Cardiac septum (tissue), 1 donor: ENCODE measurements at places on chromosomes 1 and 21.
A peak's percentile ranks its signal among the peaks of the same experiment; 100 is the strongest.

DNA sequence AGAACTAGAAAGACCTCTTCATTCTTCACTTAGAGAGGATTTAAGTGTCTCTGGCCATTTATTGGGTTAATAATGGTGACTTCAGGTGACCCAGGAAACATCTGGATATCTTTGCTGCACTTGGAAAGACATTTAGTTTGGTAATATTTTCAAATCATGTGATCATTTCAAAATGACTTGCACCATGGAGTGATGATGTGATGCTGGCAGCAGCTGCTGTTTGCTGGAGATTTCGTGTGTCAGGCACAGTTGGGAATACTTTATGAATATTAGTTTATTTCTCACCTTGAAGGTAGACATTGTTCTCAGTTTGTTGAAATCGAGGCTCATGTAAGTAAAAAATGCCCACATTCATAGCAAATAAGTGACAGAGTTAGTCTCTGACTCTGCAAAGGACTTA, 236.0 kb downstream of the DISC1 start:
- no peak for DNase-seq

GRCh38 chr1:2279210-2279639, 51.1 kb downstream of the SKI start:
- DNase-seq, result no peak

DNA sequence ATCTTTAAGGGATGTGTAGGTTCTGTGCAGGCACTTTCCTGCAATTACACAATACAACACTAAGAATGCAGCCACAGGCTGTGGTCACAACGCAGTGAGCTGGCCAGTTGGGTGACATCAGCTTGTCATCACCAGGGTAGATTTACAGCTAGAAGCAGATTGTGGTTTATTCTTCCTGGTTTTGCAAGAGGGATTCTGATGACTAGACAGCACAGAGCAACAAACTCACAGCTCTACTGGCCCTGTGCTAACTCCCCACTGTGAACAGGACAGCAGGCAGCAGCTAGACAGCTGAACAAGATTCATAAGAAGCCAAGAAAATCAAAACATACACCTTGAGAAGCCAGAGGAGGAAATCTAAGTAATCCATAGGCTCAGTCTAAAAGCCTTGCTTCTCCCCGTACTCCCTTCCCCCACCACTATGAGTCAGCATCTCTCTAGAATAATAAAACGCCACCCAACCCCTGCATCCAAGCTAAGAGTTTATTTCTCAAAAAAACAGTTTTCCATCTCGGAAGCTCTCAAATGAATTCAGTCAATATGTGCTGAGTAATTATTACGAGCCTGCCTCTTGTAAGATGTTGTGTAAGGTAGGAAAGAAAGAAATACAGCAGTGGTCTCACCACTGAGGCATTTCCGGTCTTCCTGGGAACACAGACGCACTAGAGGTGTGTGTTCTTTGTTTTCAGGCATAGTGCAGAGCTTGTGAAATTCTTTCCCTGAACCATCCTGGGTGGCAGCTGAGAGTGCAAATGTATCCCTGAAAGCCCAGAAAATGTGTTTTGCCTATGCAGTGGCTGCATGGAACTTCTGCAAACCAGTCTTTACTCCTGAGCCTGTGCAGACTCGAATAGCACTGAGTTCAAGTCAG, 162.8 kb downstream of the NTPCR start:
- peak; percentile 91 for DNase-seq

DNA sequence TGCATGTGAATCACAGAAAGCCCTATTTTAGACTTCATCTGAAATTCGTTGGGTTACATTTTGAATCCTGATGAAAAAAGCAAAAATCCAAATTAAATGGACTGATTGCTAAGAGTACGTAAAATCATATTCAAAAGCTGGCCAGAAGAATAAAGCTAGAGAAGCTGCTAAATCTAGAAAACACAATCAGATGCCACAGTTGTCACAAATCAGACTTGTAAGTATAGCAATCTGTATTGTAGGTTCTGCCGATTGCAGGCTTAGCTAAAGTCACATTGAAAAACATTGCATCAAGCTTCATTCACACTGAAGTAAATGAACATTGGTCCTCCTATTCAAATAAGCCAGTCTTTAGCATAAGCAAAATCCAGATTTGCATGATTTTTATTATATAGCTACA, 235.1 kb upstream of the ST6GALNAC5 start:
- no peak for DNase-seq

DNA sequence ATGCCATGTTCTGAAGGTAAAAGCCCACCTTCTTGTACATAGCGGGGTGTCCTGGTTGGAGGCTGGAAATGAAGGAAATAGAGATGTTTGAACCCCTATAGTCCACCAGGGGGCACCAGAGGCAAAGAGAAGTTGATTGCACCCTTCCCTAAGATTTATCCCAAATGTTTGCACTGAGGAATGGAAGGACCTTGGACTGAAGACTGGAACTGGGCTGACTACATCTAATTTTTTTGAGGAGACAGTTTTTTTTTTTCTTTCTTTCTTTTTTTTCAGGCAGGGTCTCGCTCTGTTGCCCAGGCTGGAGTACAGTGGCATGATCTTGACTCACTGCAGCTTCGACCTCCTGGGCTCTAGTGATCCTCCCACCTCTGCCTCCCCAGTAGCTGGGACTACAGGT, 55.3 kb upstream of the EIF4G3 start:
- no peak for DNase-seq

DNA sequence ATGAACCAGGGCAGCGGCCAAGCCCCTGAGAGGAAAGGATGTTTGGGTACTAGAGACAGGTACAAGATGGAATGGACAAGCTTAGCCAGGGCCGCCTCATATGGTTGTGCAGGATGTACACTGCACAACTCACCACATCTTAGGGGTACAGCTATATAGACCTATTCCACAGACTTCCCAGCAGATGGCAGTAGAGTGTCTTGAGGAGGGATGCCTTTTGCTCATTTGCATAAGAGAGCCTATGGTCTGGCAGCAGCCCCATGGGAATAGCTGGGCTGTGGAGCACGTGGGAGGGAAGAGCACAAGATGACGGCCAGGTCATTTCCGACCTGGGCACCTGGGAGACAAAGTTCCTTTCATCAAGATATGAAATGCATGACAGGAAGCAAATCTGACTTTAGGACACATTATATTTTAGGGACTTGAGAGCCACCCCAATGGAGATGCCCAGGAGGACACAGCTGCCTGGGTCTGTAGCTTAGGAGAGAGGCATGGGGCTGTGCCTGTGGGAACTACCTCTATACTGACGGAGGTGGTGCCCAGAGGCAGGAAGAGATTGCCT, 215.5 kb downstream of the KCNJ6 start:
- DNase-seq, result no peak

DNA sequence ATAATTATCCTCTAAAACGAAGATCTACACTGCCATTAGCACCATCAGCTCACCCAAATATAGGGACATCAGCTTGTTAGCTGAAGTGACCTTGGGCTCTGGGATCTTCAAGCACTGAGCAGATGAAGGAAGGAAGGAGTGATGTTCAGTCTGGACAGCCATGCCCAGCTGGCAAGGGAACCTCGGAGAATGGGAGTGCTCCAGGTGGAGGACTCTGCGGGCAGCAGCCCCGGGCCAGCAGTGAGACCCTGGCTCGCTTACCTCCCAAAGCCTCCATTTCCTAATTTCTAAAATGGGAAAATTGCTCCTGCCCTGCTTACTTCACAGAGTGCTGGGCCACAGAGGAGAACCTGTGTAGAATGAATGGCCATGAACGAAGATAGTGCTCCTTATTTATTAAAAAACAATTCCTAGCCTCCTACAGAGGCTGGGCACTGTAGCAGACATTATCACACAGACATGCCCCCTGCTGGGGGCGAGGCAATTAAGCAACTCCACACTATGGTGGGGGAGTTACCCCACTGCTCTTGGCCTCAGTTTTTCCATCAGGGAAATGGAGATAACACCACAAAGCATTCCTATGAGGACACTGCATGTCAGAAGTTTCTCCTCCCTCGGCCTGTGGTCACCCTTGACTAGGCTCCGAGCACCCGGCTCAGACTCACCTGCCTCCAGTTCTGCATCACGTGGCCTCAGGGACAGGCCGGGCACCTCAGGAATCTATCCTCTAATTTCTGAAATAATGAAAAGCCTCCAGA, 117.6 kb downstream of the KCNN3 start:
- no peak for DNase-seq

GRCh38 chr1:154445040-154445472, 39.9 kb downstream of the IL6R start:
- no peak for DNase-seq

GRCh38 chr1:226428348-226428747, 20.5 kb upstream of the PARP1 start:
- no peak for DNase-seq

DNA sequence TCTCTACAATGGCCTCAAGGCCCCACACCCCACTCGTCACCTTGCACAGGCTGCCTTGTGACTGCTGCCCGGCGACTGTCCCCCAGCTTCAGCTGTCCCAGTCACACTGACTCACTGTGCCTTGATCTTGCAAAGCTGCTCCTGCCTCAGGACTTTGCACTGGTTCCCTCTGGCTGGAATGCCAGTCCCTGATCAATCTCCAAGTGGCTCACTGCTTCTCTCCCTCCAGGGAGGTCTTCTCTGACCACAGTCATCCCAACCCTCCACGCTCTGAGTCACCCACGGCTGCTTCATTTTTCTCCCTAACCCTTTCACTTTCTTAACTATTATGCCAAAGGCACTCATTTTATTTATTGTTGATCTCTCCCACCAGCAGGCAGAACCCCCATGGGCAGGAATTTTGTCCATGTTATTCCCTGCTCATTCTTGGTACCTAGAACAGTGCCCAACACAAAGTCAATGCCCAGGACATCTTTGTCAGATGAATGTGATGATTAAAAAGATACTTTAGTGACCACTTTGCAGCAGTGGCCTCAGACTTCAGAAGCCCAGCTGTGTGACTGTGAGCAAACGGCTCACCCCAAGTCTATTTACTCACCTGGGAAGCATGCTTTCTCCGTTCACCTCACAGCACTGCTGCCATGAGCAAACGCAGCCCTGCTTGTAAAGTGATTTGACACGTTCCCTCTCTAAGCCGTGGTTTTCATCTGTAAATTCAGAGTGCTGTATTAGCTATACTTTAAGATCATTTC, 53.4 kb downstream of the ZBTB18 start:
- DNase-seq, result no peak

GRCh38 chr1:168892931-168893330, 163.9 kb upstream of the DPT start:
- no peak for DNase-seq

- peak; percentile 86 for DNase-seq
Observed at GRCh38 chr21:45550522-45551210, 8.4 kb upstream of the SLC19A1 start.

GRCh38 chr1:30816211-30817076, 58.9 kb upstream of the LAPTM5 start:
- no peak for DNase-seq

- no peak for DNase-seq
Observed at GRCh38 chr21:35646606-35647005, 413.7 kb downstream of the SETD4 start.

GRCh38 chr1:229191066-229191674, 79.7 kb upstream of the RAB4A start:
- DNase-seq, result no peak

DNA sequence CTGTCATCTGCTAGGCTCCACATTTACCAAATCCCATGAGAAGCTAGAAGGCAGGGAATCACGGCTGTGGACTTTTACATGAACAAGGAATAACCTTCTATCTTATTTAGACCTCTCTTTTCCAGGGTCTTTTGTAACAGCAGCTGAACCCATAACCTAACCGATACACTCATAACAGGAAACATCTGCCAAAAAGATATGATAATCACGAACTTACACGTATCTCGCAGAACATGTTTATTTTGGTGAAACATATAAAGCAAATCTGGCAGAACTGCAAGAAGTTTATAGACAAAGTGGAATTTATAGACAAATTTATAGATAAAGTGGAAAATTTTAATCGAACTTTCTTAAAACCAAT, 20.4 kb downstream of the TINAGL1 start:
- no peak for DNase-seq

DNA sequence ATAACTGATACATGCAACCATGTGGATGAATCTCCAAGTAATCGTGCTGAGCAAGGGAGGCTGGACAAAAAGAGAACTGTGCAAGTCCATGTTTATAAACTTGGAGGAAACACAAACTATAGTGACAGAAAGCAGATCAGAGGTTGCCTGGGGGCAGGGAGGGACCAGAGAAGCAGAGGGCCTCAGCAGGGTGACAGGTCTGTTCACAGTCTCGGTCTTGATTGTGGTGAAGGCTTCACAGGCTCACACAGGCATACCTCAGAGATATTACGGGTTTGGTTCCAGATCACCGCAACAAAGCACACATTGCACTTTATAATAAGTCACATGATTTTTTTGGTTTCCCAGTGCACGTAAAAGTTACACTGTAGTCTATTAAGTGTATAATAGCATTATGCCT, 28.5 kb downstream of the ACOT7 start:
- no peak for DNase-seq

GRCh38 chr1:198903203-198903602, 264.4 kb downstream of the PTPRC start:
- DNase-seq, result no peak

- no peak for DNase-seq
Observed at GRCh38 chr1:3468236-3469103, 14.0 kb downstream of the ARHGEF16 start.

GRCh38 chr1:23118957-23119792, 49.5 kb downstream of the LUZP1 start:
- no peak for DNase-seq

- DNase-seq, result no peak
Observed at GRCh38 chr1:103948526-103948925, 198.8 kb downstream of the AMY1C start.

DNA sequence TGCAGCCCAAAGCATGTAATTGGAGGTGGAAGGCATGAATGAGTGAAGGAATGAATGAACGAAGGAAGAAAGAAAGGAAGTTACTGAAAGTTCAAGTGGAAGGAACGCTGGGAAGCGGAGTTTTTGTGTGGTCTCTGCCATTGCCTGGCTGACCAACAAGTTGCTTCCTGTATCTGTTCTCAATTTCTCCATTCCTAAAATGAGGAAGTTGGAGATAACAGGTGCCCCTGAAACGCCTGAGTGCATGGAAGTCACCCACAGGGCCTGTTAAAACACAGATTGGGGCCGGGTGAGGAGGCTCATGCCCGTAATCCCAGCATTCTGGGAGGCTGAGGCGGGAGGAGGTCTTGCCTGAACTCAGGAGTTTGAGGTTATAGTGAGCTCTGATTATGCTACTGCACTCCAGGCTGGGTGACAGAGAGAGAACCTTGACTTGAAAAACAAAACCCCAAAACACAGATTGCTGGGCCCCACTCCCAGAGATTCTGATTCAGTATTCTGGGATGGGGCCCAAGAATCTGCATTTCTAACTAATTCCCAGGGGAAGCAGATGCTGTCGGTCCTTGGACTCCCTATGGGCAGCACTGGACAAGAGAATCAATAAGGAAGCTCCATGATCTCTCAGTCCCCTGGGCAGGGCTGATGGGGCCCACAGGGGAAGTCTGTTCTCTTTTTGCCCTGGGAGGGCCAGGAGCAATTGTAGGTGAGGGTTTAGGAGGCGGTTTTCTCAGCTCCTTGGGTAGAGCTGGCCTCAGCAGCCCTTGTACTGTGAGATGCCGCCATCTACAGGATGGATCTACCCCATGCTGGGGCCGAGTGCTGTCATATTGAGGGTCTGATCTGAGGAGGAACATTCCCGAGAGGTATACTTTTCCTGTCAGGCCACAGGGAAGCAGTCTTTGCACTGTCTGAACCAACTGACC, 3.3 kb upstream of the CNR2 start:
- DNase-seq, result peak; percentile 82

GRCh38 chr21:31997191-31997590, 124.4 kb downstream of the HUNK start:
- DNase-seq, result no peak
